ENCODE measurements at places on chromosomes 16 and 17.

DNA sequence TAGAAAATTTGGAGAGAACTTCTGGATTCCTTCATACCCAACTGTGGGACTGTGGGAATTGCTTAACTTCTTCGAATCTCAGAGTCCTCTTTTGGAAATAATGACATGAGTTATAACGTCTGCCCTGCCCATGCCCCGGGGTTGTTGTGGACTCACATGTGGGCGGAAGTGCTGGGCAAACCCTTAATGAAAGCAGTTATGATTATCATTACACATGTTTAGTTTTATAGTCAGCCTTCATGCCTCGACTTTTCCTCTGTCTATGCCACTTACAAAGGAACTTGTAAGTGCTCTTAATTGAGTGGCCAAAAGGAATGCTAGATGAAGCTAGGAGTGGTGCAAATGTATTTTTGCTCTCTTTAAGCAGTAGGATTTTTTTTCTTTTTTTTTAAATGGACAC is 3.9 kb downstream of the KRT27 start:
- no peak for DNase-seq

GRCh38 chr16:28873543-28874201 is 4.6 kb upstream of the ATP2A1 start:
- no peak for DNase-seq

DNA sequence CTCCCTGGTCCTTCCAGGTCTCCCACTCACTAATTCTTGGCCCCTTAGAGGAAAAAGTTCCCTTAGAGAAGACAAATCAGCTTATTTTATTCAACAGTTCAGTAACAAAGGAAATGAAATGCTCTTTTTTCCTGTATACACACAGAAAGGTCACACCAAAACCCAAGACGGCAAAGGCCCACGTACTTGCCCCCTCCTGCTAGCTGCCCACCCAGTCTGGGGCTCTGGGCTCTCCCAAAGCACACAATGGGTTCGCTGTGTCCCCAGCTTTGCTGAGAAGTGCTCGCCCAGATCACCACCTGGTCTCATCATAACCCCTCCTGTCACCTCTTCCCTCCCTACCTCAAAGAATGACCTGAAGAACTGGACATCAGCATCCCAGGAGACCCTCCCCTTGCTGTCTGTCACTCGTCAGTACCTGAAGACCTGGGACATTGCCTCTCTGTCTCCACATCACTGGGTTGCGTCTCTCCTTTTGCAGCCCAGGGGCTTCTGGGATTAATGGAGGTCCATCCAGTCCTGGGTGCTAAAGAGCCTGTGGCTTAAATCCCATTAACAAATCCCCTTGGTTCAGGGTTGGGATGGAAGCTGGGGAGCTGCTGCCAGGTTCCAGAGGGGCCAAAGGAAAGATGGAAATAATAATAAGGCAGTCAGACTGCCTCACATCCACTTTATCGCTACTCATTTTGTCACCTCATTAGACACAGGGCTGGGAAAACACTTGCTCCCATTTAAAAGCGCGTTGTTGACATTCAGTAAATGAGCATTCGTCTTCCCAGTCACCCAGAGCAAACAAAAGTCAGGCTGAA is 3.3 kb downstream of the SLC6A4 start:
- no peak for DNase-seq

- DNase-seq = no peak
These were observed 803 bp downstream of the APOBR start for GRCh38 chr16:28495098-28495793.

GRCh38 chr17:66636111-66636510 is 198.8 kb upstream of the CACNG5 start:
- peak; percentile 65 for DNase-seq

GRCh38 chr16:67733734-67734470 is 14.8 kb upstream of the GFOD2 start:
- DNase-seq = no peak

GRCh38 chr17:42403150-42403549 is 14.9 kb upstream of the STAT3 start:
- no peak for DNase-seq

GRCh38 chr17:43552229-43552837 is 6.2 kb upstream of the ETV4 start:
- DNase-seq = no peak

- no peak for DNase-seq
These were observed 26.3 kb upstream of the GAS7 start for GRCh38 chr17:10224582-10225195.

- peak; percentile 15 for DNase-seq
These were observed 108.9 kb downstream of the MAP2K6 start for GRCh38 chr17:69523244-69523861.

GRCh38 chr16:8676737-8677375 is 2.4 kb downstream of the ABAT start:
- no peak for DNase-seq

DNA sequence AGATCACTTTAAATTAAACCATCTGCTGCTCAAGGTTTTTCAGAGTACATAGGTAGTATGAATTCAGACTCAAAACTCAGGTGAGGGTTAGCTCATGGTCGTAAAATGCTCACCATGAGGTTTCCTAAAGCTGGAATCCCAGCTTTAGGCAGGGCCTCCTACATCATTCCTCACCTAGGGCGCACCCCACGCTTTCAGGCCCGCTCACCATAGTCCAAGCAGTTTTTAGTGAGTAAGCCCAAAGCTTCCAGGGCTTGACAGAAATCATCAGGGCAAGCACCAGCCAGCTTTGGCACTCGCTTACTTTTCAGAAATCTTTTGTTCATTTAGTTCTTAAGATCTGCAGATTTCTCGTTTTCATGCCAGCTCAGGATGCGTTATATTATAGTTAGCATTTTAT is 89.8 kb downstream of the HIC1 start:
- DNase-seq = no peak

GRCh38 chr17:60579090-60579489 is 20.9 kb upstream of the PPM1D start:
- no peak for DNase-seq

DNA sequence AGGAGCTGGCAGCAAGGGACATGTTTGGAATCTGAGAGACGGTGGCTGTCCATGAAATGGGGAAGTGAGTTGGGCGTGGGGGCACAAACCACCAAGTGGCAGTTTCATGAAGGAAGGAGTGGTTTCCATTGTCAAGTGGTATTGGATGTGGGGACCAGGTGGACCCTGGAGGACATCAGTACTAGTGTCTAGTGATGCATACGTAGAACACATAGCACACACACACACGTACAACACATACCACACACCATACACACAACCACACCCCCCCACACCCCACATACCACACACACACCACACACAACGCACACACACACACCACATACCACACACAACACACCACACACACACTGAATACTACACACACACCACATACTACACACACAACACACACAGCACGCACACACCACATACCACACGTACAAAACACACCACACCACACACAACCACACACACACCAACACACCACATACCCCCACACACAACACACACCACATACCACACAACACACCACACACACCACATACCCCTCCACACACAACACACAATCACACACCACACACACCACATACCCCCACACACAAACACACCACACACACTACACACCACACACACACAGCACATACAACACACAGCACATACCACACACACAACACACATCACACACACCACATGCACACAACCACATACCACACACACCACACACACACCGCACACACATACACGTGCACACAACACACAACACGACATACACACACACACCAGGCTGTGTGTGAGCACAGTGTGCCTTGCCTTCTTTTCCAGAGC is 41.1 kb upstream of the GSE1 start:
- no peak for DNase-seq

- no peak for DNase-seq
These were observed 69.8 kb downstream of the TMEM100 start for GRCh38 chr17:55652825-55653224.

DNA sequence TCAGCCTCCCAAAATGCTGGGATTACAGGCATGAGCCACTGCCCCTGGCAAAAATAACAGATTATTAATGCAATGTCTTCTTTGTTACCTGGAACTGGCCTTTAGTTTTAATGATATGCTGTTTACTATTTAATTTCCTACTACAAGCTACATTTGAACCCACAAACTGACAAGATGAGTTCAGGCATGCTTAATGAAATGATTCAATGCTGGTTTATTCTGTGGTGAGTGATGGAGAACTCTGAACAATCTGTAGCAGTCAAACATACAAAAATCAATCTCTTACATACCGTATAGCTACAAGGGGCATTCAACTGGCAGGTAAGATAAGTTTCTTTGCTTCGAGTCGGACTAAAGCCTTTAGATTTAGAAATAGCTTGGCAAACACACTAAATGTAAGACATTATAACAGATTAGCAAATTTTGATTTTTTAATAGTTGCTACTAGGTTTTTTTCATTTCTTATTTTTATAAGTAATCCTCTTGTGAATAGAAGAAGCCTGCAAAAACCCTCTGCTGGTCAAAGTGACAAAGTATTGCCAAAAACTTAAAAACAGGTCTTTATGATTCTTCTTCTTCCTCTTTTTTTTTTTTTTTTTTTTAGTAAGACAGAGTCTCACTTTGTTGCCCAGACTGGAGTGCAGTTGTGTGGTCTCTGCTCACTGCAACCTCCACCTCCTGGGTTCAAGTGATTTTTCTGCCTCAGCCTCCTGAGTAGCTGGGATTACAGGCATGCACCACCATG is 138.5 kb downstream of the SSH2 start:
- DNase-seq = no peak

DNA sequence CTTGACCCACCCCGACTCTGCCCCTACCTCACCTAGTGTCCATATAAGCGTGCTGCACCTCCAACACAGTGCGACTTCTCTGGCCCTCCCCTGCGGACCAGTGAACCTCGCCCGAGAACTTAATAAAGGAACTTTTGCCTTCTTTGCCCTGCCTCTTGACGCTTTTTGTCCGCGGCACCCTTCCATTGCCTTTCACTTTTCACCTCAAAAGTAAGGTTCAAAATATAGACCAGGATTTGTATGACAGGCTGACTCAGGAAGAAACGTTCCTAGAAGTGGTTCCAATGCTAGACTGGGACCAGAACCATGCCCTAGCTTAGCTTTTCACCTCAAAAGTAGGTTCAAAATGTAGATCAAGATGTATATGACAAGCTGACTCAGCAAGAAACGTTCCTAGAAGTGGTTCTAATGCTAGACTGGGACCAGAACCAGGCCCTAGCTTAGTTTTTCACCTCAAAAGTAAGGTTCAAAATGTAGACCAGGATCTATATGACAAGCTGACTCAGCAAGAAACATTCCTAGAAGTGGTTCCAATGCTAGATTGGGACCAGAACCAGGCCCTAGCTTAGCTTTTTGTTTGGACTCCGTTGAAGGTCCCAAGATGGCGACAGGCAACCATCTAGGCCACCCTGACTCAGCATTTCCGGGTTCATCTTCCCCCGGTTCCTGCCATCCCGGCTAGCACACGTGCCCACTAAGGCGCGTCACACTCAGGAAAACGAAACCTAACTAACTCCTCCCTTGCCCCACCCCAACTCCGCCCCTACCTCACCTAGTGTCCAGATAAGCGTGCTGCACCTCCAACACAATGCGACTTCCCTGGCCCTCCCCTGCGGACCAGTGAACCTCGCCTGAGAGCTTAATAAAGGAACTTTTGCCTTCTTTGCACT is 51.0 kb upstream of the TMEM97 start:
- no peak for DNase-seq

GRCh38 chr16:30728899-30729672 is 19.1 kb upstream of the PHKG2 start:
- no peak for DNase-seq

- no peak for DNase-seq
These were observed at the start of gene TMC8 for GRCh38 chr17:78130437-78131101. TSS of gene TMC8 (plus strand) at chr17:78130771. CDS start at chr17:78131589, 818 bp downstream.

- DNase-seq = no peak
These were observed 33.0 kb downstream of the C16orf95 start for GRCh38 chr16:87284183-87284582.

GRCh38 chr16:728890-729744 is 2.2 kb downstream of the HAGHL start:
- DNase-seq = no peak
